ENCODE measurements at places on chromosomes 7 and 10.

GRCh38 chr10:19014498-19014897 lies 34.1 kb upstream of the MALRD1 start:
- DNase-seq, result no peak

GRCh38 chr7:39633563-39634477 lies 10.4 kb downstream of the RALA start:
- no peak for DNase-seq

DNA sequence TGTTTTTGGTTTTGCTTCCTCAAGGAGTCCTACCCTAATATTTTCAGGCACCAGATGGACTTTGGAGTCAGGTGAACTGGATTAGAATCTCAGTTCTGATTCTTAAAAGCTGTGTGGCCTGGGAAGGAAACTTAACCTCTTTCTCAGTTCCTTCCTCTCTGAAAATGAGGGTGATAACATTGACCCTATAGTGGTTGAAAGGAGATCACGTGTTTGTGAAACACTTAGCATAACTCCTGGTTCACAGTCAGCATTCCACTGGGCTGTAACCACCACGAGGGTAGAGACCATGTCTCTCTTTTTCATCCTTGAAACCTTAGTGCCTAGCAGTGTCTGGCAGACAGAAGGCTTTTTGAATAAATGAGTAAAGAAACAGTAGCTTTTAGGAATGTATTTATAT lies 16.7 kb downstream of the LSMEM1 start:
- no peak for DNase-seq

DNA sequence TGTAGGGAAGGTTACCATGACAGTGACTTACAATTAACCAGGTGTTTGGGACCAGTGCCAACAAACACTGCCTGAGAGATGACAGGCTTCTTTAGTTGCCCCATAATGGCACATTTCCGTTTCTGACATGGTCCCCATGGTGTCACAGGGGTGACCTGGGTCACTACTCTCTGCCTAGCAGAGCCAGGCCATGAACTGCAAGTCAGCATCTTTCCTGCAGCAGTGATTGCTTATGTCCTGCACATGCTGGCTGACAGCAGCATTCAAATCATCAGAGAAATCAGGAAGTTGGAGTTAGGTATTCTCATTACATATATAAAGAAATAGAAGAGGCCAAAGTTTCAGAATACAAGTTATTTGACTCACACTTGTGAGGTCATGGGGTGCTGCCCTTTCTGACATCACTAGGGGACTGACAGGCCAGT lies 47.1 kb upstream of the ZNRF2 start:
- no peak for DNase-seq

- DNase-seq, result no peak
Measured at GRCh38 chr10:31611161-31611560, 292.1 kb downstream of the ZEB1 start.

DNA sequence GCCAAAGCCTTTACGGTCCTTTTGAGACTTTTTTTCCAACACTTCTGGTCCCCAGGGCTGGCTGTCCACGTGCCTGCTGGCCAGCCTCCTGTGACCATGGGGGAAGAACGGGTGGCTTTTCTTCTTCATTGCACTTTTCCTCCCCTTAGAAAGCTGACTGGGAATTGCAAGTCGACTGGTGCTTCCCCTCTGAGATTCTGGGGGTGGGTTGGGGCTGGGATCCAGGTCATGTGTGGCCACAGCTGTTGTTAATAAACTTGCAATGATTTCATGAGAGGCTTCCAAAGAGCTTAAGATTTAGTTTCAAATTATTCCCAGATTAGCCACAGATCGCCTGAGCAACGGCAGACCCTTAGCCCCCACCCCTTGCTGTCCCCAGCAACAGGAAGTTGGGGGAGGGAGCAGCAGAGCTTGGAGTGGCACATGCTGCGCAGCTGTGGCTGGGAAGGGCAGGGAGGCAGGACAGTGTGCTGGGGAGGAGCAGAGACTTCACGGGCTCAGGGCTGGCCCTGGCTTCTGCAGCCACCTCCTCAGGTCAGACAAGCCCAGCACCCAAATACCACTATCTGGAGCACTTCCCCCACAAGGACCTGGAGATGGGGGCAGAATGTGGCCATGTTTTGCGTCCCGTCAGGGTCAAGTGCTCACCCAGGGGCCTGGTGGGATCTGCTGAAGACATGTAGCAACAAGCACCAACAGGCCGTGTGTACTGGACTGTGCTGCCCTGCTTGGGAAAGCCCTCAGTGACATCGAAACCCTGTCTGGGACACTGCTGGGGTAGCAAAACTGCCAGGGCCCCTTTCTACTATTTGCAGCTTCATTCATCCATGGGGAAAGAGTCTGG lies 147.1 kb downstream of the RNF216 start:
- DNase-seq, result peak; percentile 68

DNA sequence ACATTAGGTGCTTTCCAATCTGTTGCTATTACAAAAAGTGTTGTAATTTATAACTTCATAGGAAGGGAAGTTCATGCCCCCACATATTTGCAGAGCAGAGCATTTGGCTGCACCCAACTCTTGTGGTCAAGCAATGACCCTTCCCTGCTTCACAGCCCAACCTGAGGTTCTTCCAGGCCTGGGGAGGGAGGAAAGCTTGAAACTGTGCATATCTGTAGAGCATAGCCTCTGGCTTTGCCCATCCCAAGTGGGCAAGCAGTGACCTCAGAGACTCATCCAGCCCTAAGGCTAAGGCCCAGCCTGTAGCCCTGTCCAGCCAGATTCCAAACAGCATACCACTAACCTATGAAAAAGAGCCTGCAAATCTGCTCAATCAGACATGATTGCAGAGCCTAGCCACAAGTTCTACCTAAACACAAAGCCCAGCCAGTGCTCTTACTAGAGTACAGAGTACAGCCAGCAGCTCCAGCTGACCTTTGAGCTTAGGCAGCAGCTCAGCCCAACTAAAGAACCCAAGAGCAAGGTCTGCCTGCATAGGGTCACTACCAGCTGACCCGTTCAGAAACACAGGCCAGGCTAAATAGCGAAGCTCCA lies 14.4 kb upstream of the GSTK1 start:
- DNase-seq, result no peak

- no peak for DNase-seq
Measured at GRCh38 chr7:13044309-13044708, 356.9 kb downstream of the ARL4A start.

DNA sequence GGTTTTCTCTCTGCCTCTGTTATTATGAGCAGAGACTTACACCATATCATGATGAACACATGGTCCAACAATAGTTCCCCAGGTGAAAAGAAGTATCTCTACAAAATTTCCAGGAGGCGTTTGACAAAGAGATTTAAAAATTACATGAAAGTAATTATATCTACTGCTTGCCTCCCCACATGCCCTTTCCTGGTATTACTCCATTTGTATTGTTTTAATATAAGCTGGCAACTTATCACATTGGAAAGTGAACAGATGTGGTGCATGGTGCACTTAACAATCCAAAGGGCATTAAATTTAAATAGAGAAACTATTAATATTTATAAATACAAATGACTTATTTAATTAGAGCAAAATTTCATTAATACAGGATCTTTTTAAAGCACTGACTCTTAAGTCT lies 638.2 kb downstream of the ANKRD7 start:
- no peak for DNase-seq

GRCh38 chr10:26780106-26780792 lies 80.5 kb downstream of the ABI1 start:
- no peak for DNase-seq

DNA sequence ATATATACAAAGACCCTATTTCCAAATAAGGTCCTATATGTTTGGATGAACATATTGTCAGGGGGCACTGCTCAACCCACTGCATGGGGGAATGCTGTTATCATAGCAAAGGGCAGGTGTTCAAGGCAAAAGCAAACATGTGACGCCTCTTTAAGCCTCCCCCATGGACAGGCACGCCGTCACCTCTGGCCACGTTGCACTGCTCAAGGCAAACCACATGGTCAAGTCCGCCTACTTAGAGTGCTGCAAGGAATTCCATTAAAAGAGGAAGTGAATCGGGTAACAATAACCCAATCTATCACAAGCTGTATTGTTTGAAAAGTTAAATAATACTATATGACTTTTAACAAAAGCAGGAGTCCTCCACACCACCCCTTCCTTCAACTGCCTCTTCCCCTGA lies 8.8 kb upstream of the CALD1 start:
- DNase-seq, result no peak

DNA sequence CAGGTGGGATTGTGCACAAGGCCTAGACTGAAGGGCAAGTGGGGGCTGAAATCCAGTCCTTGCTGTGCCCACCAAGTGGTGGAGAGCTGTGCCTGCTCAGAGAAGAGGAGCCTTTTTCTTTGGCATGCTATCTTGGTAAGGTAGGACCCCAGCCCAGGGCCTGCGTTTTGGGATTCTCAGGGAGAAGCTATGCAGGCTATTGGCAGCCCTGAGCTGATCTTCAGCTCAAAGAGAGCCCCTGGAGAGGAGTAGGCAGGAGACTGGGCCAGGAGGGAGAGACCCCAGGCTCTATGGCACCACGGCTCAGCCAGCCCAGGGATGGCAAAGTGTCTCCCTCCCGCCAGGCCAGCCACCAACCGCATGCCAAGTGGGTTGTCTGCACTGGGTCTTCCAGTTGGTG lies 119.2 kb upstream of the PCBD1 start:
- DNase-seq, result no peak

DNA sequence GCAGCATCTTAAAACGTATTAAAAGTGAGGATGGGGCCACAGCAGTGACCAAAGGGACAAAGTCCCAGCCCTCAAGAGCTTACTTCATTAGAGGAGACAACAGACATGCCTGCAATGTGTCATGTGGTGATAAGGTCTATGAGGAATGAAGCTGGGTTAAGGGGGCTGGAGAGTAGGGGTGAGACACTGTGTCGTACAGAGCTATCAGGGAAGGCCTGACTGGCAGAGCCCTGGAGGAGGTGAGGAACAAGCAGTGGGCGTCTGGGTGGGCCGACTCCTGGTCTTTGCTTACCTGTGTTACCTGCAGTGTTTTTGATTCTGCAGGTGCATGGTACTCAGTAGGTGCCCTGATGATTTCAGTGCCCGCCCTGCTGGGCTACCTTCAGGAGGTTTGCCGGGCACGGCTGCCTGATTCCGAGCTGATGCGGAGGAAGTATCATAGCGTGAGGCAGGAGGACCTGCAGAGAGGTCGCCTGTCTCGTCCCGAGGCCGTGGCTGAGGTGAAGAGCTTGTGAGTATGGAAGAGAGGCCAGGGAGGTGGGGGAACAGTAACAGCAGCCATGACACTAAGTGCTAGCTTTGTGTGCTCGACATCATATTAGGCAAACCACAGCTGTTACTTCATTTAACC lies 7.6 kb downstream of the ZFYVE27 start:
- DNase-seq, result no peak

- no peak for DNase-seq
Measured at GRCh38 chr10:32112055-32112454, 55.8 kb upstream of the KIF5B start.

DNA sequence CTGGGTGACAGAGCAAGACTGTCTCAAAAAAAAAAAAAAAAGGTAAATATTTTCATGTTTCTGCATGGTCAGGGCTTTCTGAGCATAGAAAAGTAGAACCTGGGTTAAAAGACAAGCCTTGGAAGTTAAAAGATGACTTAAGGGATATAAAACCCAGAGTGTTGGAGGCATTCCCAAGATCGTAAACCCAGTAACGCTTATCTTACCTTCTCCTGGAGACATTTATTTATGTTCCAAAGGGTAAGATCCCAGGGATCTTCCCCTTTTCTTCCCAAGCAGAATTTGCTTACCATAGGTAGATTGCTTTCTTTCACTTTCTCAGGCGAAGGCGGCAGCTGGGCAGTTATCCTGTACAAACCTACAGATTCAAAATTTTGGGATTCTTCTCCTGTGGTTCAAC lies 22.2 kb downstream of the SUGCT start:
- peak; percentile 3 for DNase-seq

GRCh38 chr10:31581741-31582323 lies 262.8 kb downstream of the ZEB1 start:
- DNase-seq, result no peak

- no peak for DNase-seq
Measured at GRCh38 chr7:136588216-136588615, 280.2 kb upstream of the CHRM2 start.

- DNase-seq, result no peak
Measured at GRCh38 chr7:30980194-30980593, 16.4 kb downstream of the GHRHR start.

GRCh38 chr7:4733936-4734528 lies 41.4 kb upstream of the AP5Z1 start:
- no peak for DNase-seq

- DNase-seq, result no peak
Measured at GRCh38 chr10:50501478-50501877, 122.3 kb downstream of the SGMS1 start.

DNA sequence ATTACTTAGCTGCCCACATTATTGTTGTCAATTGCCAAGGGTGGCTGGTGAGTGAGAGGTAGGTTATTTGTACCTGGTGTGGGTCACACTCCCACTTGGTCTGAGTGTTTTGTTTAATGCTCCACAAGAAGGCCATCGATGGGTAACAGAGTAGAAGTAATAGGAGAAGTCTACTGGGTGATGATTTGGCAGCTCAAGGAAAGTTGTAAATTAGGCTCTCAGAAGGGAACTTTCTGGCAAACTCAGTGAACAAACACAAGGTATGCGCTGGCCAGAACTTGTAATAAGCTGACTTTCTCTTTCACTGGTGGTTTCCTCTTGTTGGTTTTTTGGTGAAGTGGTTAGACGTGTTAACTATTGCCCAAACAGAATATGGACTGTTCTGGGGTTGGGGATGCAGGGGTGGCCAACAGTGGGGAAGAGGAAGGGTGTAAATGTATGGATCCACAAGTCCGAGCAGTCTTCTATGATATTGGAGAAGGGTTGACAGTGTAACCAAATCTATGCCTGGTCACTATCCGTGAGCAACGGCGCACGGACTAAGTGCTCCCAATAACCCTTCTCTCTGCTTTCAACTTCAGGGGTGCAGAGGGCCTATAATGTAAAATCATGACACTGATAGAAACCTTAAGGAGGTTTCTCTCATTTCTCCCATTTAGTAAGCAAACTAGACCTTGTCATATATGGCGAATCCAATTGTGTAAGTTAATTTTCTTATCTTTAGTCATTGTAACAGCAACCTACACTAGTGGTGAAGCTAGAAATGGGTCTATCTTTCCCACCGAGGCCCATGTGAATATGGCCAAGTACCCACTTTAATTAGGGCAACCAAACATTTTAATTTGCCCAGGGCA lies 212.8 kb downstream of the PTEN start:
- DNase-seq, result no peak

DNA sequence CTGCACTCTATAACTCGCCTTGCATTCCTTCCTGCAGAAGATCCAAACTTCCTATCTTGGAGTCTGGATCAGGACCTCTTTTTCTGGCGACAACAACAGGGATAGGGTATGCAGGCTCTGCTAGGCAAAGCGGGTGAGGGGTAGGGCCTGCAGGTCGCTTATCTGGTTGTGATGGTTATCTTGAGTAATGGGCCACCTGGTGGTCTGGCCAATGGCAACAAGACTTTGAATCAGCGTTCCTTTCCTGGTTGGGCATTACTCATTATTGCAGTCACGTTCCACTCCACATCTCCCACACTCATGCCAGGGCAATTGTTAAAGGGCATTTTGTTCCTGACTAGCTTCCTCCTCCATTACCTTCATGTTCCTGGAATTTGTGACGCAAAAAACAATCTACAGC lies 48.4 kb upstream of the PLXDC2 start:
- no peak for DNase-seq

- DNase-seq, result no peak
Measured at GRCh38 chr10:23496727-23497126, 57.9 kb downstream of the OTUD1 start.

Data from right renal cortex interstitium (tissue), 3 donors.